ENCODE measurements at places on chromosomes 13 and 19.

- DNase-seq: no peak
Measured at GRCh38 chr13:51065372-51066090, 45.5 kb downstream of the C13orf42 start.

- no peak for DNase-seq
Measured at GRCh38 chr13:84524586-84524985, 642.3 kb upstream of the SLITRK1 start.

DNA sequence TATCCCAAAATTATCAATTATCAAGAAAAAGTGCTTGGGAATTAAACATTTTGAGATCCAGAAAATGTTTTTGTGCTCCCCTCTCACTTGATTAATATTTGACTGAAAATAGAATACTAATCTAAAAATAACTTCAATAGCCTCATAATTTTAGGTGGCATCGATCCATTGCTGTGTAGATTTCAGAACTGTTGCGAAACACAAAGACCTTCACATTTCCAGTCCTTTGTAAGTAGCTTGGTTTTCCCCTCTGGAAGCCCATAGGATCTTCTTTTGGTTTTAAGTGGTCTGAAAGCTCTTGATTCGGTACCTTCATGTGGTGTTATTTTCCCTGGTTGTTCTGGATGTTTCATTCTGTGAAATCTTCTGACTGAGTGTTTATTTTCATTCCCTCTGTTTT lies 176.5 kb downstream of the NUFIP1 start:
- DNase-seq: no peak

- no peak for DNase-seq
Measured at GRCh38 chr13:95083758-95084157, 217.5 kb downstream of the ABCC4 start.

DNA sequence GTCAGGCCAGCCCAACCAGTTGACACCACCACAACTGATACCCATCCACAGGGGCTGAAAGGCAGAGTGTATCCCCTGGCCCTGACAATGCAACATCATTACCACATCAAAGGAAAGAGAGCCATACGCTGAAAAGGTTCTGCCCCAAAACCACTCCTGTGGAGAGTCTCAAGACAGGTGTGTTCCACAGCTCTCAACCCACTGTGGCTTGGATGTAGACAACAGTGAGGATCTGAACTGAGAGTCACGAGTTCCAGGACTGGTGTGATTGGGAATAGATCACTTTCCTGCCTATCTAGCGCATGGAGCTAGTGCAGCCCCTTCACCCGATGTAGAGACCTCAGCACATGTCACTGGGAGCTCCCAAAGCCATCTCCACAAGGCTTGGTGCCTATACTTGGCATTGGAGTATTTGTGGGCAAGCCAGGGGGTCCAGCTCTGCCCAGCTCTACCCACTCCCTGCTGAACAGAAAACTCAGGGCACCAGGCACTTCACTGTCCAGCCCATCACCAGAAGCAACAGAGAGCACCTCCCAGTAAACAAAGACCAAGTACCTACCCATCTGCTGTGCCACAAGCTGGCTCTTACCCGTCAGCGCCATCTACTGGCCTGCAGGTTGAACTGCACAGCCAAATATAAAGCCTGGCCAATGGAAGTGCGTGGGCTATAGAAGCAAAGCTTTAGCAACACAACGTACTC lies 579.5 kb downstream of the UQCRFS1 start:
- peak; percentile 56 for DNase-seq

DNA sequence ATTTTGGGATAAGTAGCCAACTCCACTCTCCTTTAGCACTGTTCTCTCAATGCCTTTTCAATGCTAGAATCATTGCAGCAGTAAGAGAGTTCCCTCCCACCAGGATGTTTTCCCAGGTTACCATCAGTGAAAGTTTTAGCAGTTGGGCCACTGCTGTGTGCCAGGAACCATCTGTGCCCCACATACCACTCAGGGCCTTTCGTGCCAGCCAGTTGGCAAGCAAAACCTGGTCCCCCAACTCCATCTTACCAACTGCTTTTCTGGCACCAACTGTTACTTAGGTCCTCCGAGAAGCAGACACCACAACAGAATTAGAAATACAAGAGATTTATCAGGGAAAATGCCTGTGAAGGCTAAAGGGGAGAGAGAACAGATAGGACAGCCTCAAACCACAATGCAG lies 533.4 kb upstream of the NBEA start:
- DNase-seq: no peak
